NCI-H146 (cell line): ENCODE measurements at places on chromosomes 4 and X.

DNA sequence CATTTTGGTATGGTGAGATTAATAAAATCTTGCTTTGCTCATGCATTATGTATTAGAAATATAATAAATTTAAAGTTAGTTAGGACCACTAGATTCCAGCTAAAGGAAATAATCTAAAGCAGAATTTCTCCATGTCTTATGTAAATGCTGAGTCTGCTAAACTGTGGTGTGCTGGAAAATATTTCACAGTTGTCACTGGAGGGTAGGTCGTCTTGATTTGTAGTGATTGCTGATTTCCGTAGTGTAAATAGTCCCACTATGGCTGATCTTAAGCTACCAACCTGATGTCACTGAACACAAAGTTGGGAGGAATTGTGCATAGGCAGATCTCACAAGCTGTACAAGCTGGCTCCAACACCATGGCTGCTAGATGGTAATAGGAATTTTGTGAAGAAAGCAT lies 133.4 kb upstream of the NR3C2 start:
- DNase-seq: no peak

GRCh38 chrX:42290608-42291007 lies 367.3 kb upstream of the CASK start:
- no peak for DNase-seq

- no peak for DNase-seq
These were observed 44.0 kb upstream of the IGFBP7 start for GRCh38 chr4:57154191-57154590.

GRCh38 chr4:81700189-81700588 lies 228.5 kb upstream of the RASGEF1B start:
- DNase-seq: no peak

- no peak for DNase-seq
These were observed 538.1 kb downstream of the STIM2 start for GRCh38 chr4:27398631-27399310.

DNA sequence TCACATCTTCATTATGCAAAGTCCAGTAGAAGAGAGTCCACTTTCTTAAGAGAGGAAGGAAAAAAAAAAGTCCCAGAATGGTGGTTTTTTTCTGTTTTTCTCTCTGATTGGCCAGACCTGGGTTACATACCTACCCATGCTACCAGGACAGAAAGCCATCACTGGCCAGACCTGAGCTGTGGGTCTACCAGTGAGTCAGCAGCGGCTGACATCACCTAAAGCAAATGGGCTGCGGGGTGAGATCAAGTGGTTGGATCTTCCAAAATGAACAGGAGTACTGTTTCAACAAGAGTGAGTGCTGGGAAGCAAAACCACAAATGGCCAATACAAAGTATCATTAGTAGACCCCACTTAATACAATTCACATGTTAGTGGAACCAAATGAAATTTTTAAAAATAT lies 1.6 kb upstream of the NDST3 start:
- DNase-seq: no peak

DNA sequence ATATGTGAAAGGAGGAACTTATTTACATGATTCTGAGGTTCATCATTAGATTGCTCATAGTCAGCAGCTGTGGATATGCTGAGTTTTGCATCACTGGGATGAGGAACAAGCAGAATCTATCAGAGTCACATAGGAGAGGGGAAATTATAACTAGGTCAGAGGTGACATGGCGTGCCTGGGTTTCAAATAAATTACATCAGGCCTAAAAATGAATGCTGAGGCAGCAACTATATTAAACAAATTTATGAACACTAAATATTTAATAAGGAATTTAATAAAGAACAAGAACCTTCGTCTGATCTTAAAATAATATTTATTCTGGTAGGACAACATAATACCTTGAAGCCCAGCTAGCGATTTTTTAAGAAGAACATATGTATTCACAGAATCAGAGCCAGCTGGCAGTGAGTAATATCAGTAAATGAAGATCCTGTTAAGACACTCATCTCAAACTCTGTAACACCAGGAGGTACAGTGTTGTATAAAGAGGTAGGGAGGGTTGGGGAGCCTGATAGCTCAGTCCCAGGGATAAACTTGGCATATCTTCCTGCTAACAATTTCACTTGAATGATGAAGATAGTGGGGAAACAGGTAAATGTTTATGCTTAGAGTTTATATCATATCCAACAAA lies 60.9 kb upstream of the HS3ST1 start:
- no peak for DNase-seq

DNA sequence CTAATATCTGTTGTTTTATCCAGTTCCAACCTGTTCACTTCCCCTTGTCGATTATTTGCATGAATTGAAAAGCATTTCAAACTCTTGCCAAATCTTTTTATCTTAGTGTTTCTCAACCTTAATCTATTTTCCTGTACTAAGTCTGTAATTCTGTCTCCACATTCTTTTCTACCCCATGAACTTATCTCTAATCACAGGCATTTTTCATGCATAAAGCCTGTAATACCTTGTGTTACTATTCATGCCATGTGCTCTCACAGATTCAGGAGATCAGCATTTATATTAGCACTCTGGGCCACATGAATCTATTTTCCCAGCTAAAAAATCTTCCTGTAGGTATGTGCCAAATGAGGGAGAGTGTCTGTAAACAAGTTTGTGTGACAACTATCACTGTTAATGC lies 1360.9 kb downstream of the STIM2 start:
- DNase-seq: no peak

- DNase-seq: no peak
These were observed 47.6 kb upstream of the NEUROG2 start for GRCh38 chr4:112563431-112564200.

DNA sequence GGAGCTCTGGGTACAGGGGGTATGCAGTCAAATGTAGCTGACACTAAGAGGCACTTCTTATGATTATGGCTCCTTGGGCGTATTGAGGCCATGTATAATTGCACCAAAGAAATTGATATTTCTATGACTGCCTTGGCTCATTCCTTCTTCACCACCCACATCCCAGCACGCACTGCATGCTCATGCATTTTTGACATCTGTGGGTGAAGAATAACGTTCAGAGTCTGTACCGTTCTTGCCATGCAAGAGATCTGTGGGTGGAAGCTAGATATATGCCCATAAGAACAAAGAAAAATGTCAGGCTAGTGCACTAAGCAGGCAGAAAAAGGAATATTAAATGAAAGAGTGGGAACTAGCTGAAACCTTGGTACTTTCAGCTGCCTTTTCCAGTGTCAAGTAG lies 93.4 kb downstream of the EMCN start:
- DNase-seq: no peak

GRCh38 chrX:39848900-39849299 lies 248.9 kb downstream of the BCOR start:
- no peak for DNase-seq

DNA sequence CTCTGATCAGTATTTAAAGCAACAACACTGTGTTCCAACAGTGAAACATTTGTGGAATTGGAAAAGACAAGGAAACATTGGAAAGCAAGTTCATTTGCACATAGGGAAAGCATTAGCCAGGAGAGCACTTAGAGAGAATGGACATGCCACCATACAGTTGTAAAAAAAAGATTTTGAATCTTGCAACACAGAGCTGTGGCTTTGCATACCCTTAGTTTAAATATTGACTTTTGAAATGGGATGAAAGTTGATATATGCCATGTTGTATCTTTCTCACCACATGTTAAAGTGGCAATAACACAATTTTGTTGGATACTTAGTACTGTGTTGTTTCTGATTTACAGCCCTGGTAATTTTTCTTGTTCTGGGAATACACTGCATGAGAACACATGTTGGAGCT lies 208.1 kb downstream of the BMPR1B start:
- DNase-seq: no peak

DNA sequence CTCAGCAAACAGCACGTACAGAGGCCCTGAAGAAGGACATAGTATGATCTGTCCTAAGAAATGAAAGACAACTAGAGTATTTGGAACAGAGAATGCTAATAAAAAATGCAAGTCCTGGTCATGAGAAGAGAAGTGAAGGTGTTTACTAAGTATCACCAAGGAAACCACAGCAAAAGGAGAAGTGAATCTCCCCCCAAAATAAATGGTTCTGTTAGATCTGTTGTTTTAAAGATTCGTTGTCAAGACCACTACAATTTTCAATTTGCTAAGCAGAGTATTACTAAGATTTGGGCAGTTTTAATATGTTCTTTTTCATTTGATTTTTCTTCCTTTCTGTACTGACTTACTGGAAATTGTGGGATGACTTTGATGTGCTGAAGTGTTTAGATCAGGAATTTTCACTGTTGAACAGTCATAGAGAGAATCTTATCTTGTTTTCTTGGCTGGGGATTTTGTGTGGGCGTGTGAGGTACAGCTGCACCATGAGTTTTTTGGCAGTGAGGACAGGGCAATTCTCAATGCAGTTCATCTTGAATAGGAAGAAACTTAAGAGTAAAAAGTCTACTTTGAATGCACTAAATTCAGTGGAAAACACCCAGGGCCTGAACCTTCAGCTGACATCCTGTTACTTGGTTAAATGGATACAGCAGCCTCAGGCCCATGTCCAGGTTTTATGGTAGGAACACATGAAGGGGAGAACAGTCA lies 132.2 kb downstream of the STIM2 start:
- DNase-seq: no peak

DNA sequence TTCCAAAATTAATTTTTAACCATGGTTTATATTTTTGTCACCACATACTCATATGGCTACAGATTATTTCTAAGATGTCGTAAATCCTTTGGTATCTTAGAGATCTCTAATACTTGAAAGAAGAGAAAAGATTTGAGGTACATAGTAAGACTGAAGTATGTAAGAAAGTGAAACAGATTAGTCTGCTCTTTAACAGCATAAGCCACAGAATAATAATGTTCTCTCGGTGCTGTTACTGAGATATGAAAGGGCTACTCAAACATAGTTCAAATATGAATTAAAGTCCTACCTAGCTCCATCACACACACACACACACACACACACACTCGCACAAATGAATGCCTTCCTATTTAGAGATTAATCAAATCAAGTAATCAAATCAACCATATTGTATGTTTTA lies 274.1 kb upstream of the PCDH18 start:
- DNase-seq: no peak

GRCh38 chr4:1176398-1177273 lies 4.3 kb upstream of the SPON2 start:
- no peak for DNase-seq

DNA sequence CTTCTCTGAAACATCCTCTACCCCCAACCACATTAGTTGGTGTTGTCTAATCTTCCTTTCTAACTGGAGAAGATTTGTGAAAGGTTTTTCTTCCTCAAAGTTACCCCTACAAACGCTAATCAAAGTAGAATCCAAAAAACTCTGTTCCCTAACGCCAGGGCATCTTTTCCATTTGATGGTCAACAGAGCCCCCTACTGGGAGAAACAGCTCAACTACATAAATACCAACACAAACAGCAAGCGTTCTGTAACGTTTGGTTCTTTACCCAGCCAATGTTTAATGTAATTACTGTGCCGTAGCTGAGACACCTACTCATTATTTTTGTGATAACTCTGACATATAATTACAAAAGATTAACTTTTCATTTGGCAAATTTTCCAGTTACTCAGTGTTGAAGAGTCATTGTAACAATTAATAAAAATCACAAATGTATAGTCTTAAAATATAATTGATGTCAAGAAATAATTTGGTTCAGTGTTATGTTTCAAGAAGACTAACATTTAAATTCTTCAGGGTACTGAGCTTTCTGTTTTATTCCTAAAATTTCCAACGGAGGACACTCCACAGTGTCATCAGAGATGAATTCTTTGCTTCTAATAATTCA lies 94.9 kb upstream of the TBC1D9 start:
- peak; percentile 46 for DNase-seq

- DNase-seq: no peak
These were observed 255.0 kb upstream of the PITX2 start for GRCh38 chr4:110877778-110878370.

GRCh38 chrX:48752498-48752897 lies 9.0 kb upstream of the GLOD5 start:
- no peak for DNase-seq

GRCh38 chr4:77151241-77151640 lies 5.8 kb upstream of the CCNG2 start:
- no peak for DNase-seq

DNA sequence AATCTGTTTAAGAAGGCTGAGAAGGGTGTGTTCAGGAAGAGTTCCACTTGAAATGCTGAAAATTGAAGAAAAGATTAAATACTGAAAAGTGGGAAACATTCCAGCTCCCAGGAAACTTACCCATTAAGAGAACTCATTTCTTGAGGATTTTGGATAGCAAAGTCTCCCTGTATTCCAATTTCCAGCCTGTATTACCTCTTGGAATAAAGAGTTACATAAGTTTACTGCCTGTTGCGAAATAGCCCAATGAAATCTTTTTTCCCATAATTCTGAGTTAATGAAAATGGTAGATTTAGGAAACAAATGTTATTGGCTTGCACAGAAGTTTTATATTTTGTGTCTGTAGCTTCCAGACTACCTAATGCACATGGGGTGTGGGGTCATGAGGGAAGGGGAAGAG lies 12.0 kb downstream of the NHSL2 start:
- DNase-seq: no peak

DNA sequence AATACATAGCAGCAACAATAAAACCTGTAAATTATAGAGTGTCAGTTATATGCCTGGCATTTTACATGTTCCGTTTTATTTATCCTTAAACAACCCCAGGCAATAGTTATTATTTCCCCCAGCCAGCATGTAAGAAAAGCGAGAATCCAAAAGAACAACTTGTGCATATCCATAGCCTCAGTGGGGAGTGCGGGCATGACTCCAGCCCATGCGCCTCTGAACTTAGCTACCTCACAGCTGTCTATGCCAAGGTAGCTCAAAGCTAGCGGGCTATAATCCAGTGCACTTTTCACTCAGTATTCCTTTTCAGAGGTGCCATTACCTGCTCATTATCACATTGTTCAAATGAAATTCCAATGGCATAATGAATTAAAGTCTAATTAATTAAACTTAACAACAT lies 257.3 kb upstream of the EDNRA start:
- DNase-seq: no peak

- DNase-seq: peak; percentile 7
These were observed 192.5 kb upstream of the GATB start for GRCh38 chr4:151953312-151953711.

DNA sequence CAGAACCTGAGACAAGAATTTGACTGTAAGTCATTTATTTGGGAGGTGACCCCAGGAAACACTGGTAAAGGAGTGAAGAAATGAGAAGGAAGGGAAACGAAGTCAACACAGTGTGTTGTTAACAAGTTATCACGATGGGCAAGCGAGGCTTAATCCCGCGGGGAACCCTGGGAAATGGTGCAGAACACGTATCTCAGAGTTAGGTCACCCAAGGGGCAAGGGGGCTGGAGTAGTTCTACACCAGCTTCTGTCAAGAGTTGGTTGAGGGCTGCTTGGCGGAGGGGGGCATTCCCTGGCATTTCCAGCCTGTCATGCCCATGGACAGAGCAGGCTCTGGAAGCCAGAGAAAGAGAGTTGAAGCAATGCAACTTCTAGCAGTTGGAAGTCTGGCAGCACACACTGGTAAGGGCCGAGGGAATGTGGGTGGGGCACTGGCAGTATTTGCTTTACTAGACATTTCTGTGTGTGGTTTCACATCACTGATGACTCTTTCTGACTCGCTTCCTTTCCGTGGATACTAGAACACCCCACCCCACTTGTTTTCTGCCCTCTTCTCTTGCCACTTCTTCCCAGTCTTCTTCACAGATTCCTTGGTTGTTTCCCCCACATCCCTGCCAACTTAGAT lies 52.2 kb upstream of the ADGRG2 start:
- no peak for DNase-seq

GRCh38 chrX:105723966-105724735 lies 98.2 kb upstream of the NRK start:
- DNase-seq: no peak

GRCh38 chrX:27884654-27885053 lies 76.9 kb downstream of the MAGEB10 start:
- no peak for DNase-seq

- no peak for DNase-seq
These were observed 137.0 kb downstream of the AMMECR1 start for GRCh38 chrX:110180928-110181310.
